ENCODE measurements at places on chromosomes 2 and 18. TPM values are rescaled to one million over a fixed set of nuclear protein-coding genes. Genes with fewer than 3 reads are reported as not detected.

DNA sequence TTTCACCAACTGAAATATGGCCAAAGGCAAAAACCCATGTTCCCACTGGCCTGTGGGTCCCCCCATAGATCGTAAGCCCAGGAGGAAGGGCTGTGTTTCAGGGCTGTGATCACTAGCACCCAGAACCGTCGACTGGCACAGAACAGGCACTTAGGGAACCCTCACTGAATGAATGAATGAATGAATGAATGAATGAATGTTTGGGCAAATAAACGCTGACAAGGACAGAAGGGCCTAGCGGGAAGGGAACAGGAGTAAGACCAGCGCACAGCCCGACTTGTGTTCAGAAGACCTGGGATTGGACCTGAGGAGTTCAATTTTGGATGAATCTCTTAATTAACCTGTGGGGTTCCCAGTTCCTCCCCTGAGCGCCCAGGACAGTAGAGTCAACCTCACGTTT is 76.2 kb downstream of the TPO start:
- no peak for DNase-seq

- DNase-seq, result no peak
These were observed 113.3 kb upstream of the FAM117B start for GRCh38 chr2:202521470-202521869.

DNA sequence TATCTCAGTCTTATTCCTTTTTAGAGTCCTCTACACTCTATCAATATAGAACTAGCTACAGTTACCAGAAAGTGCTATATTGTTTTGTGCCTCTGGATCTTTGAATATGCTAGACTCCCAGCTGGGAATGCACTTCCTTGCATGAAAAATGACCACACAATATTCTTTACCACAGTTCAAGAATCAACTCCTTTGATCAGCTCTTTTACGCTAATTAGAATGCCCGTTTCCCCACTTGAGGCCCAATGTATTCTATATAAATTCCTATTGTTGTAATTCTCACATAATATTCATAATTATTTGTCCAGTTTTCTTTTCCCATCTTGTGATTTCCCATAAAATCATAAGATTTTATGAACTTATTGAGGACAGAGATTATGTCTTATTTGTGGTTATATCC is 142.2 kb downstream of the UBE2E3 start:
- DNase-seq, result no peak

DNA sequence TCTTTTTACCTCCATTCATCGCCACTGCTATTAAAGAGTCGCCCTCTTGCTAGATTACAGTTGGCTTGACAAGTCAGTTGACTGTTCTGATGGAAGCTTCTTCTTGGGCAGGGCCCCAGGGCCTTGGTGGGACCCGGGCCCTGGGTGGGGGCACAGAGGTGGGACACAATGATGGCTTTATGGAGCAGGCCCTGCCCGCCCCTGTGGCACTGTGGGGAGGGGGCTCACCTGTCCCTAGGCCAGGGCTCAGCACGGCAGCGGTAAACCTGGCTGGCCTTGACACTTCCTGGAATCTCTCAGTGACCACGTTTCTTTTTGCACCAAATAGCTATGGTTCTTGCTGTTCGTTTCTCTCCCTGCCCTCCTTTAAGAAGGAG is 4.9 kb upstream of the HS6ST1 start:
- DNase-seq, result no peak

The GKN1 gene
- not detected for polyA plus RNA-seq

DNA sequence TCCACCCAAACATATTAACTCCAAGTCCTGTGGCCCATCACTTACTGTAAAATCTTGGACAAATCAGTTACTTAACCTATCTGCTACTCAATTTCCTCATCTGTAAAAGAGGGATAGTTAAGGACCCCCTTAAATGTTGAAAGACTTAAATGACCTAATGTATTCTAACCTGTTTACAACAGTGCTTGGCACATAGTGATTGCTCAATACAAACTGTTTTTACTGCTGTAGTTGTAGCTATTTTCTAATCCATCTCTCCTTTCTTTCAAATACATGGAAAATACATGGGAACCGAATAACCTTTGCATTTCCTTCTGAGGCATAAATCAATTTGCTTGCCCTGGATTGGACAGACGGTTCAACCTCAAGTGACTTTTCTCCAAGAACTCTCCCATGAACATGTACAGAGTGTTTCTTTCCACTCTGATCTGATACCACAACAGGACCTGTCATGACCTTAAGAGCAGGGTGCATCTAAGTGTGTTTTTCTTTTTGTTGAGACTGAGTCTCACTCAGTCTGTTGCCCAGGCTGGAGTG is 2.7 kb downstream of the LNPK start:
- DNase-seq, result no peak

- peak; percentile 56 for DNase-seq
These were observed 31.5 kb downstream of the USP34 start for GRCh38 chr2:61439241-61440002.

DNA sequence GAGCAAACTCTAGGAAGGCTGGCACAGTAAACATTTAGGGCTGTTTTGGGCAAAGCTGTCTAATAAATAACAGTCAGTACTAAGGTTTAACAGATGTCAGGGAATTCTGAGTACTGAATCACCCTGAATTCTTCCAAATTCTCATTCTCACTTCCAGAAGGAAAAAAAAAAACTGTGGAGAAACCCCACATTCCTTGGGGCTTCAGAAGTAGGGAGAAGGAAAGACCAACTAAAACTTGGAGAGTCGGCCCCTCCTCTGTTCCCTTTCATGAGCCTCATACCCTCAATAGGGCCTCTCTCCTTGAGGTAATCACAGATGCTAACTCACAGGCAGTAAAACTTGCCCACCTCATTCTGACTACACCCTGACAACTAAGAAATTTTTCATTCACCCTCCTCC is 62.1 kb downstream of the CCDC148 start:
- DNase-seq, result no peak

DNA sequence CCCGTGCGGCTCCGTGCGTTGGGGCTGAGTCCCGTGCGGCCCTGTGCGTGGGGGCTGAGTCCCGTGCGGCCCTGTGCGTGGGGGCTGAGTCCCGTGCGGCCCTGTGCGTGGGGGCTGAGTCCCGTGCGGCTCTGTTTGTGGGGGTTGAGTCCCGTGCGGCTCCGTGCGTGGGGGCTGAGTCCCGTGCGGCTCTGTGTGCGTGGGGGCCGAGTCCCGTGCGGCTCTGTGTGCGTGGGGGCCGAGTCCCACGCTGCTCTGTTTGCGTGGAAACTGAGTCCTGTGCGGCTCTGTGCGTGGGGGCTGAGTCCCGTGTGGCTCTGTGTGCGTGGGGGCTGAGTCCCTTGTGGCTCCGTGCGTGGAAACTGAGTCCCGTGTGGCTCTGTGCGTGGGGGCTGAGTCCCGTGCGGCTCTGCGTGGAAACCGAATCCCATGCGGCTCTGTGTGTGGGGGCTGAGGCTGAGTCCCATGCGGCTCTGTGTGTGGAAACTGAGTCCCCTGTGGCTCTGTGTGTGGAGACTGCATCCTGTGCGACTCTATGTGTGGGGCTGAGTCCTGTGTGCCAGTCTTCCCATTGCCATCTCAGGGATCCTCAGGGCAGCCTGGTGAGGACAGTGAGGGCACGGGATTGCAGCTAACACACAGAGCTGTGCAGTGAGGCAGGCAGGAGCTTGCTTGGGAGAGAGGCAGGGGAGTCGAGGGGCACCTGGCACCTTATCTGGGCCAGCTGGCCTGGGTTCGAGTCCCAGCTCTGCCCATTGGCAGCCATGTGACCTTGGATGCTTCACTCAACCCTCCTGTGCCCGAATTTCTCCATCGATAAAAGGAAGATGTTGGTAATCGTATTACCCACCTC is 44.5 kb downstream of the LDLRAD4 start:
- no peak for DNase-seq

DNA sequence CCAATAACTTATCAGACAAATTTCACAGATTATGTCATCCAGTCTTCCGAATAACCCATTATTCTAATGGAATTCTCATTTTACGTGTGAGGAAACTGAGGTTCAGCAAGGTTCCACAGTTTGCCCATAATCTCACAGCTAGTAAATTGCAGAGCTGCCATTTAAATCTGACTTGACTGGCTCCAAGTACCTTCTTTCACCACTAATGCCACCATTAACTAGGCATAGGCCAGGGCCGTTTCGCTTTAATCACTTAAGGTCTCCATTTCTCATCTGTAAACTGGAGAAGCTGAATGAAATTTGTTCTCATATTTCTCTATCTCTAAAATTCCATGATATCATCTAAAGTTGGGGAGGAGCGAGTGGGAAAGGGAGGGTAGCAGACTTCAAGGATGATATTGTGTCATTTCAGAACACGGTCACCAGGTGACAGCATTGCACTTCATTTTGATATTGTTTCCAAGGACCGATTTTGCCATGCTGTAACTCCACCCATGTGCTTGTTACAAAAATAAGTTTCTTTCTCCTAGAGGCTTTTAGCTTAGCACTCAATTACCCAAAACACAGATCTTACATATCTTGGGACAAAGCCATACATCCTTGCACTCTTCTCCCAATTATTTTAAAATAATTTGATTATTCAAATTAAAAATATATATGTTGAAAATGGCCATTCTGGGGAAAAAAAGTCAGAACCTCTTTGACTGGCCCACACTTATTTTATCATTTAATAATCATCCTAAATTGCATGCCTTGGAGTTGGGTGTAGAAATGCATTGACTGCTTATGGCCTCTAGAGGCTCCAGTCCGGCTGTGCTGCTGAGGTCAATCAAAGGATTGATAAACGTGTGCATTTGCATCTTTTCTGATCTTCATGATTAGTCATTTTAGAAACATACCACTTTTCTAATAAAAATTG is 123.8 kb downstream of the AKAIN1 start:
- DNase-seq, result no peak

The CACNB4 gene
- 11.2 TPM for polyA plus RNA-seq

The TTN gene
- polyA plus RNA-seq, result 1.8 TPM

The NEURL3 gene
- 0.35 TPM for polyA plus RNA-seq

The CYP26B1 gene
- polyA plus RNA-seq, result 7.6 TPM

DNA sequence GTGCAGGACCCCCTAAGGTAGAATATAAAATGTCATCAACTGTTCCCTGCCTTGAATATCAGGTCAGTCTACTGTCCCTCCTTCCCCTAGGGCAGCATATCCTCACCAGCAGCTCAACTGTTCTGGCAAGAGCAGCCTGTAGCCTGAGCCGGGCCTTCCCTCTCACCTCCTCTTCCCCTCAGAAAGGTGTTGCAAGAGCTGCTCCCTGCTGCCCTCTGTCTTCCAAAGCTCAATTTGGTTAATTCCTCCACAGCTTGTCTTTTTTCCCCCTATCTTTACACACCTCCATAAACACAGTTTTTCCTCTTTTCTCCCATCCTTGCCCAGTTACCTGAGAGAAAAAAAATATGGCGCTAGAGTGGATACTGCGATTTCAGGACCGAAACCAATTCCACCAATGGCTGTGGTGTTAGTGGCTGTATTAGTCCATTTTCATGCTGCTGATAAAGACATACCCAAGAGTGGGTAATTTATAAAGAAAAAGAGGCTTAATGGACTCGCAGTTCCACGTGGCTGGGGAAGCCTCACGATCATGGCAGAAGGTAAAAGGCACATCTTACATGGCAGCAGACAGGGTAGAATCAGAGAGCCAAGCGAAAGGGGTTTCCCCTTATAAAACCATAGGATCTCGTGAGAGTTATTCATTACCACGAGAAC is 184.7 kb downstream of the MREG start:
- DNase-seq, result peak; percentile 68

- no peak for DNase-seq
These were observed 557 bp upstream of the GREB1L start for GRCh38 chr18:21241301-21242048.

DNA sequence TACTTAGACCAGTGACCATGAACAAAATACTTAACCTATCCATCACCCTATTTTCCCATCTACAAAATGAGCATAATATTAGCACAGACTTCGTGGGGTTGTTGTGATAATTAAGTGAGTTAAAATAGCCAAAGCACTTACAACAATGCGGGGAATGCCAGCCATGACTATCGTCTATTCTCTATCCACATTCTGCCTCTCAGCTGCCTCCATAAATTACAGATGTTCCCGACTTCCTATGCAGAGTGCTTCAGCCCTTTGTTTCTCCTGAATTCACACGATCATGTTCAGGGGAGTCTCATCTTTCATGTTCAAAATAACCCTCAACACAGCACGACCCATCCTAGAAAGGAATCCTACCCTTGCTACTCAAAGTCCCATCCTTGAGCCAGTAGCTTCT is 211.6 kb downstream of the EN1 start:
- DNase-seq, result no peak

GRCh38 chr18:75473316-75473715 is 45.8 kb upstream of the SMIM21 start:
- no peak for DNase-seq

- no peak for DNase-seq
These were observed 88.5 kb upstream of the GLS start for GRCh38 chr2:190791976-190792575.

DNA sequence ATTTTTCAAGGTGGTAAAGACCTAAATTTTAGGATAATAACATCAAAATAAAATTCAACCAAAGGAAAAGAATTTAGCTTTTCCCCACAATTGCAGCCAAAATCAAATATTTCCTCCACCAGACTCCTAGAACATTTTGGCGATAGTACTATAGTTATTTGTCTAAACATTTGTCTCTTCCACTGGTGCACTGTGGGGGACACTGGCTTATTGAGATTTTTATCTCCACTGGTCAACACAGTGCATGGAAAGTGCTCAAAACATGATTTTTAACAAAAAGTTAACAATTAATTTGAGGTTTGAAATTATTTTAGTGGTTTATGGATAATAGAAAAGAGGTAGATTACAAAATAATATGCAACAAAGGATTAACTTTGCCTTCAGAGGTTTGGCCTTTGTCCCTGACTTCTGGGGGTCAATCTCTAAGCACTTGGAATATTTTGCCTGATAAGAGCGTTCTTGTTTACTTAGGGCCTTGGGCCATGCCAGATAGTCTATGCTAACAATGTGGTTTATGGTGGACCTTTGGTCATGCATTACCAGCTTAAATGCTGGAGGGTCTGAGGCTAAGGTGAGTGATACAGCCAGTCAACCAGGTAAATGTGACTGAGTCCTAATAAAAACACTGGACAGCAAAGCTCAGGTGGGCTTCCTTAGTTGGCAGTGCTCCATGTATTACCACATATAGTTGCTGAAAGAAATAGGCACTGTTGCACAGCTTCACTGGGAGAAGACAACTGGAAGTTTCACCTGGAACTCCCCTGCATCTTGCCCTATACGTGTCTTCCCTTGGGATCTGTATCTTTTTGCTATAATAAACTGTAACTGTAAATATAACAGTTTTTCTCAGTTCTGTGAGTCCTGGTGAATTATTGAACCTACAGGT is 67.2 kb upstream of the SATB2 start:
- no peak for DNase-seq

The VWC2L gene
- not detected for polyA plus RNA-seq

DNA sequence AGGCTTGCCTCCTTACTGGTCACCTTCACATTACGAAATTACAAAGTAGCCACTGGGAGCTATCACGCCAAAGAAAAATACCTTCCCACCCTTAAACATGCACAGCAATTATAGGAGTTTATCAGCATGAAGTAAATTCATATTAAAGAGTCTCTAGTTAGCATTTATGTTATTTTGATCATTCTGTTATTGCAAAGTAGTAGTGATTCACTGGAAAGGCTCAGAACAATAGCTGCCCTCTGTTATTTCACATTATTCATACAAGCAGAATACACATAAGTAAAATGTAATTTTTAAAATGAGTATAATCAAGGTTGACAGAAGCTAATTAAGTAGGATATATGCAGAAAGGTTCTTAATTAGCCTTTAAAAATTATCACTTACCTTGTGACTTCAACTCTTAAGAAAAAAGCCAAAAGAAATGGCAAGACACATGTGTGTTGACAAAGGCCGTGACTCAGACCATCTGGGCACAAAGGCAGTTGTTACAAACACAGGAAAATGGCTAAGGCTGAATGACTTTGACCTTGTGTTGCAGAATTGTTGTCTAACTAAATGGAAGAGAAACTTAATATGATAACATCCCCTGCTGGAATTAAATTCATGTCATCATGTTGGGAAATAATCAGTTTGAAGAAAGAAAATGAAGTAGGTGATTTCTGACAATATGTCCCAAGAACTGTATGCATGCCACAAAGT is 108.3 kb downstream of the ARL6IP6 start:
- no peak for DNase-seq
